T-helper 9 cell (primary cell): ENCODE measurements at places on chromosomes 12 and 14.

DNA sequence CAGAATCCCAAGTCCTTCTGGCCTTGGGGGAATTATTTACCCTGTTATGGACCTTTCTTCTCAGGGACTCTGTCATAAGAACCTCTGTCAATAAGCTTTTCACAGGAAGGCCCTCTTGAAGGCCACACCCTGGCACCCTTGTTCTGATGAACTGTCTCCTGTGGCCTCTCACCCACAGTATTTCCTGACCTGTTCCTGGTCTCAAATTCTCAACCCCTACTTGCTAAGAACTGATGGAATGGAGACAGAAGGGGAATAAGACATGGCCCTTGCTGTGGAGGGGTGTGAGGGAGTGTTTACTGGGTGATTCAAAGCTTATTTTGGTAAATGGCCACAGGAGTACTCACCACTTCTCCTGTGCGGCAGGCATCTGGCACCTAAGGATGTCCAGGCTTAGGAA, 1082.9 kb downstream of the BCL11B start:
- no peak for DNase-seq

GRCh38 chr14:91919814-91920213, 27.7 kb downstream of the FBLN5 start:
- DNase-seq: no peak

DNA sequence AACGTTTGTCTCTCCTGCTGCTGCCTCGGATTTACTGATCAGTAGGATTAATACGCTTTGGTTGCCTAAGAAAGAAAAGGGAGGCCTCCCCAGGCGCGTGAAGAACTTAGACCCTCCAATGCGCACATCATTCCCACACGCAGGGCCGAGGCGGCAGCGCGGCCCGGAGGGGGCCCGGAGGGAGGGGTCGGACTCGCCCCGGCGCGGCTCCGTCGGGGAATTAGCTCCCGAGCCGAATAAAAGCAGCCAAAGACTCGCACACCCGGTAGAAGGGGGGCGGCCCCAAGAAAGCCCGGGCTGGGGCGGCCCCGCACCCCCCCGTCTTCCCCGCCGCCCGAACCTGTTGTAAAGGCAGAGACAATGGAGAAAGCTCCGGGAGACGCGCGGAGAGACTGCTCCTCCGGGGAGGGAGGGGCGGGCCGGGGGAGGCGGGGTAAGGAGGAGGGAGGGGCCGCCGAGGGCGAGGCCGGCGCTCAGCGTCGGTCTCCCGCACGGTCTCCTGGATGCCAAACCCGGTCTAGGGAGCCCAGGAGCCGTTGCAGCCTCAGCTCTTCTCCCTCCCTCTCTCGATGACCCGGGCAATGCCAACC, at the start of gene NELL2:
Gene NELL2, minus strand, starts transcription at position 362 of the 590 bp plus-strand sequence. CDS start 446 bp downstream, outside the sequence.
- DNase-seq: peak; percentile 65

DNA sequence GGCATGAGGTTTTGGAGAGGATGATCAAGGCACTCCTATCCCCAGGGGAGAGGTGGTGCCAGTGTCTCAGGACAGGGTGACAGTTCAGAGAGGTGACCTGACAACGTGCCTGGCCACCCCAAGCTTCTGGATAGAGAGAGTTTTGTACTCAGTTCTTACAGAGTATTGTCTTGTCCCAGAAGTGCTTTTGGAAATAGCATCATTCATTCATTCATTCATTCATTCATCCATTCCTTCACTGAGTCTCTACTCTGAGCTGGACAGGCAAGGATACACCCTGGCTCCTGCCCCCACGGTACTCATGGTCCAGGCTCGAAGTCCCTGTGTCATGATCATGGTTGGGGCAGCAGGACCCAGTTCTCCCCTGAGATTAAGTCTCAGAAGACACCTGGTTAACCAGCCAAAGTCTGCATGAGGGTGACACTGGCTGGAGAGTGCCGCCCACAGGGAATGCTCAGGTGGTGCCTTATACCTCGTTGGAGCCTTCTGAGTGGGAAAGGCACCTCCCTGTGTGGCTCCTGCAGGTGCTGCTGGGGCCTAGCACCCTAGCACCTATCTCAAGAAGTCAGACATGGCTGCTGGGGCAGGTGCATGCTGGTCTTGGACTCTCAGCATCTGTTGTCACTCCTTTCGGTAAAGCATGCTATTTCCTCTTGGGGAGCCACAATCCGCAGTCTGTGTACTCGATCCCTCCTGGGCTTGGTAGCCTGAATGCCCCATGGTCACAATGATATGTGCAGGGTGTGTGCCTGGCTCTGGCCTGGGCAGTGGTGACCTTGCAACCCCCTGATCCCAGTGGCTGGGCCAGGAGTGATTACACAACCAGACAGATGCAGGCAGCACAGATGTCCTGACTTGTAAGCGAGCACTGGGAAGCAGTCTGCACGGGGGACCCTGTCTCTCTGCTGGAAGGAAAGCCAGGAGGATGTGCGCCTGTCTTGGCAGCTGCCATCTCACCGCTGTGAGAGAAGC, 57.8 kb downstream of the C14orf132 start:
- DNase-seq: no peak

GRCh38 chr14:46596236-46596635, 55.3 kb downstream of the RPL10L start:
- no peak for DNase-seq

DNA sequence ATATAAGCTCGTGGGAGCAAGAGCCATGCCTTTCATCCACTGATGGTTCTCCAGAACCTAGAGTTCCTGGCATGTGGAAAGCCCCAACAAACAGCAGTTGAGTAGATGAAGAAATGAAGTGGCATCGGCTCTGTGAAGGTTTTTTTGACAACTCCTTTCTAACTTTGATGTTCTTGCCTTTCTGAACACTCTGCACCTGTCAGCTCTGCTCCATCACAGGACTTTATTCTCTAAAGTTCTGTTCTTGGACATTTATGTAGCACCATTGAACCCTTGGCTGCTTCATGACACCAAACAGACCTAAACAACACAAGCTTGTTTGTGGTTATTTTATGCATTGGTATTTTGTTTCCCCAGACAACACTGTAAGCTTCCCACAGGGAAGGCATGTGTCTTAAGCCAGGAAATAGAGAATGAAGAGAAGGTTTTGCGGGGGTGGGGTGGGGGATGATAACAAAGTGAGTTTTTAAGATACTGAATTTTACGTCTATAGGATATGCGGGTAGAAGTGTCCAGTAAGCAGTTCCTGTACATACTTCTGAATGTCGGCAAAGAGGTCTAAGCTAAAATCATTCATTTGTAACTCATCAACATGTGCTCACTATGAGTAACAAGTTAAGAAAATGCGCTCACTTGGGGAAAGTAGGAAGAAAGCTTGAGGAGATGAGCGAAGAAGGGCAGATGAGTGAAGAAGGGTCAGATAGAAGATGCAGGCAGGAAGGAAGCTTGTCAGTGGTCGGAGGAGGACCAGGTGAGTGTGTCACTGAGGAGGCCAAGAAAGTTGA, 146.0 kb upstream of the PLEKHG7 start:
- DNase-seq: no peak

DNA sequence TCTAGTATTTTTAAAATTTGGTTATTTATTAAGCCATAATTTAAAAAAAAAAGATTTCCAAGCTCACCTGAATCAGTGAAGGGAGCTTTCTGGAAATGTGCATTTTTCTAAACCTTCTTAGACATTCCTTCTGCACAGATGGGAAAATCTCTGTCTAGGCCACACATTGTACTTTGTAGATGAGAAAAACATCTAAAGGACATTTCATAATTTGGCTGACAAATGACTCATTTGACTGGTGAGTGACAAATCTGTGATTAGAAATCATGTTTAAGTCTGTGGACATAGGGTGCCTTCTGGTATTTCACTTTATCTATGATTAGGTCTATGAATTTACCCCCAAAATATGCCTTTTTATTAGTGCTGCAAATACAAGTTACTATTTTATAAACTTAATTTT, 1044.9 kb upstream of the FLRT2 start:
- DNase-seq: no peak

DNA sequence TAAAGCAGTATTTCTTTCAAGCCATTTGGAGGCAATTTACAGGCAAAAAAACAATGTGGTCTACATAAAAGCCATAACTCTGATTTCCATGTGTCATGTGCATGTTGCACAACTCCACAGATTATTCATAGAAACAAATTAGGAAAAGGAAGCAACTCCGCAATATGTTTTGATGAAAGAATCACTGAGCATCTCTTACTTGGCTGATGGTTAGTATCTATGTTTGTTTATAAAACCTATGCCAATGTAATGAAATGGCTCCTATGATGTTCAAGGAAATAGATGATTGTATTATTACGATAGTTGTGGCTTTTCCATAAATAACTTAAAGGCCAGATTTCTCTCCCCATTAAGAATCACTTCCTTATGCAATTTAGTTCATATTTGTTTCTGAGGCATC, 373.7 kb downstream of the CCDC91 start:
- no peak for DNase-seq

- DNase-seq: no peak
Measured at GRCh38 chr12:117881517-117881916, 87.3 kb downstream of the KSR2 start.

DNA sequence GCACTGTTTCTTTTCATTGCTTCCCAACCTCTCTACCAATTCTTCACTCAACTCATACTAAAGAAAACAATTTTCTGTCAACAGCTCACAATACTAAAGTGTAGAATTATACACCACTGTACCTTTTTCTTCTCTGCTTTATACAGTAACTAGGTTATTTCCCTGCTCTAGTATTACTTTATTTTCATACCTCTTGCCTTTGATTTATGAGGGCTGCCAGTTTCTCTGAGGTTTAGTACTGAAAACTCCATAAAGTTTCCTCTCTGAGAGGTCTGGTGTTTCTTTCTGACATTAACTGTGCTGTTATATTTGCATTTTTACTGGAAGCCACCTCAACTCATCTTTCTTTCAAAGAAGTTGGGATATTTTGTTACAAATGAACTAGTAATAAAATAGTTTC, 63.0 kb upstream of the GRIP1 start:
- DNase-seq: no peak

DNA sequence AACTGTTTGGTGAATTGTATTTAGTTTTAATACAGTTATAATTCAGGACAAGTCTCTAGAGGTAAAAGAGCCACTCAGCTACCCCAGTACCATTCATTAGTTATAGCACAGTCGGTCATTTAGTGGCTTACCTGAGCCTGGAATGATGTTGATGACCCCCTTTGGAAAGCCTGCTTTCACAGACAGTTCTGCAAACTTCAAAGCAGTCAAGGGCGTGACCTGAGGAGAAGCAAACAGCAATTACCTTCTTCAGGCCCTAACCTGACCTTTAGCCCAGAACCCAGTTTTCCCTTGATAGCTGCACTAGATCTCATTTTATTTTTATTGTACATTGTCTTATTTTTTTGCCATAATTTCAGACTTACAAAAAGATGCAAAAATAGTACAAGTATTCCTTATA, 43.8 kb downstream of the ALDH1L2 start:
- DNase-seq: no peak

- no peak for DNase-seq
Measured at GRCh38 chr14:98951521-98952152, 320.4 kb downstream of the BCL11B start.

GRCh38 chr12:71282020-71282419, 124.2 kb upstream of the TSPAN8 start:
- DNase-seq: no peak

- no peak for DNase-seq
Measured at GRCh38 chr12:74999474-74999873, 210.2 kb downstream of the KCNC2 start.

- DNase-seq: no peak
Measured at GRCh38 chr14:38824706-38825105, 278.3 kb downstream of the SEC23A start.

- DNase-seq: no peak
Measured at GRCh38 chr14:80005561-80005960, 205.7 kb downstream of the DIO2 start.

GRCh38 chr14:26775765-26776563, 178.1 kb upstream of the NOVA1 start:
- no peak for DNase-seq

GRCh38 chr14:77390188-77390587, 13.0 kb downstream of the SAMD15 start:
- DNase-seq: no peak

GRCh38 chr14:100557658-100558057, 29.6 kb downstream of the BEGAIN start:
- DNase-seq: no peak

DNA sequence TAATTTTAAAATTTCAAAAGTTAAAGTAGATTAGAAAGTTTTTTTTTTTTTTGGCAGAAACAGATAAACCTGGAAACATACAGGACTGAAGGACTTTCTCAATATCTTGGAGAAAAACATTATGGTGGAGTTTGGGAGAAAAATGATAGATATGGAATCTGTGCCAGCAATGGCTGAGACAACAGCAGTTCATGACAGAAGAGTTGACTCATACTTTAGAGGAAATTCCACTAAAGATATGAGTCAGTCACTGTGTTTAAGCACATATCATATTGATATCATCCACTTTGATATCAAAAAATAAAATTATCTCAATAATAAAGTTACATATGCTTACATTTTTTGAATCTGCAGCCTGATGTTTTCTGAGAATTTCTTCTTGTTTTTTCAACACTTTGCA, 193.9 kb upstream of the OR4E1 start:
- no peak for DNase-seq

DNA sequence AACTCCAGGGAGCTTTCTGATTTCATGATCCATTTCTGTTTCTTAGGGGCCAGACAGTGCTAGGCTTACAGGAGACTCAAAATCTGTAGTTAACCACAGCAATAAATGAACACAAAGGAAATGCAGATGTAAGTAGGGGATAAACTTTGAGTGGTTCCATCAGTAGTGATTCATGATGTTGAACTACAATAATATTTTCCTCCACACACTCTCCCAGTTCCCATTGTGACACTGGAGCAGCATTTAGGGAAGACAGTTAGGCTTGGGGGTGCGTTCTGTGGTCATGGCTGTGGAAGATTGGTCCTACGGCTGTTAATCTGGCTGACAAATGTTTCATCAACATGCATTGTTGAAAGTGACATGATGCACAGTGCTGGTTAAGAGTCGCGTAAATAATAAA, 66.9 kb downstream of the HMGA2 start:
- DNase-seq: no peak
